ENCODE measurements at places on chromosomes 2 and 18.

GRCh38 chr2:128581849-128582244 is 263.2 kb upstream of the HS6ST1 start:
- DNase-seq, result no peak

DNA sequence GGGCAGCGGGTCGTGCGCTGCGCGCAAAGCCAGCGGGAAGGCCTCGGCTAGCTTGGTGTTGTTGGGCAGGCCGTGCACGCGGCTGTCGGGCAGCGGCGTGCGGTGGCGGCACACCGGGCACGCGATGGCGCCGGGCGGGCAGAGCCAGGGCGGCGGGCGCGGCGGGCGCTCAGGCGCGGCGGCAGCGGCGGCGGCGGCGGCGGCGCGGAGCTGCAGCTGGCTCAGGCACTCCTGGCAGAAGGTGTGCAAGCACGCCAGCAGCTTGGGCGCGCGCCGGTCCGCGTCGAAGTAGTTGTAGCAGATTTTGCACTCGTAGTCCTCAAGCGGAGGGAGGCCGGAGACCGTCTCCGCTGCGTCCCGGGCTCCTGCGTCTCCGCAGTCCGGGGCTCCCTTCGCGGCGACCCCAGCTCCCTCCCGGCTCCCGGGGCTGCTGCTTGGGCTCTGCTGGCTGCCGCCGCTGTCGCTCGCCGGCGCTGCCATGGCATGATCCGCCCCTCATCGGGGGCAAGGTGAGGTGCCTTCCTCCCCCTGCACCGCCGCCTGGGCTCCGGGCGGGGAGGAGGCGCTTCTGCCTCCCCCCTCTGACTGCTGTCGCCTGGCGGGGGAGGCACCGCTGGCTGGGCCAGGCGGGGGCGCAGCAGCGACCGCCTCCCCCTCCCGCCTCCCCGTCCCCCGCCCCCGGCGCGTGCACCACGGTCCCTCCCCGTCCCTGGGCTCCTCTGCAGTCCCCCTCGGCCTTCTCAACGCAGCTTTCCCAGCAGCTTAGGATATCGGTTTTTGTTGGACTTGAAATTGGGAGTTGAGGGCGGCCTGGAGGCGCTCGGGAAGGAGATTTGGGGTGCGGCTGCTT is 21.0 kb upstream of the PAX3 start:
- DNase-seq, result peak; percentile 49

DNA sequence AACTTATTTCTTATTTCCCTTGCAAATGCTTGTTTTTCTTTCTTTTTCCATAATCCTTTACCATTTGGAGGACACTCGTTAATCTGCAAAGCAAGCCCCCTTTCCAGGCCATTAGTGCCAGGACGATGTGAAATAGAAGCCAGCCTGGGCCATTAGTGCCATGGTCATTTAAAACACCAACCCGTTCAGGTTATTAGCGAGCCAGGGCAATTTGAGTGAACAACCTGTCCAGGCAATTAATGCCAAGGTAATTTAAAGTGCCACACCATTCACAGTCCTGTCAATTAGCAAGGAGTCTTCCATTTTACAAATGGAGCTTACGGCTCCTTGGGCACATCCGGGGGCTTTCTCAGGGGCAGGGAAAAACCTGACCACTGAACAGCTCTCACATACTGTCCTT is 370.6 kb downstream of the HRH4 start:
- DNase-seq, result no peak

DNA sequence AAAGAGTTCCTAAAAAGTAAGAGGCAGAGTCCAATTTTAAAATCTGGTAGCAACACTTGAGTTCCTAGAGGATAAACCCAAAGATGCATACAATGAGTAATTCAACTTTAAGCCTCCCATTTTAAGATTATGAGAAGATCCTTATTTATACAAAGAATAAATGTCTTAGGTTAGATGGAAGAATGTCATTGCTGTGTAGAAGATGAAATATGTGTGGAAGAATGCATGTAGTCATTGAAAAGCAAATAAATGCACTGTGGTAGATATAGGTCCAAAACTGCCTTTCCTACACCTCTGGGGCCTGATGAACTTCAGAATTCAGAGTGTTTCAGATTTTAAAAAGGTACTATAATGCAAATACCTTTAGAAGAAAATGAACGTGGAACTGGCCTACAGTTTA is 58.7 kb upstream of the LRP1B start:
- no peak for DNase-seq

- DNase-seq, result no peak
Measured at GRCh38 chr2:109382226-109382895, 231.4 kb downstream of the SEPTIN10 start.

DNA sequence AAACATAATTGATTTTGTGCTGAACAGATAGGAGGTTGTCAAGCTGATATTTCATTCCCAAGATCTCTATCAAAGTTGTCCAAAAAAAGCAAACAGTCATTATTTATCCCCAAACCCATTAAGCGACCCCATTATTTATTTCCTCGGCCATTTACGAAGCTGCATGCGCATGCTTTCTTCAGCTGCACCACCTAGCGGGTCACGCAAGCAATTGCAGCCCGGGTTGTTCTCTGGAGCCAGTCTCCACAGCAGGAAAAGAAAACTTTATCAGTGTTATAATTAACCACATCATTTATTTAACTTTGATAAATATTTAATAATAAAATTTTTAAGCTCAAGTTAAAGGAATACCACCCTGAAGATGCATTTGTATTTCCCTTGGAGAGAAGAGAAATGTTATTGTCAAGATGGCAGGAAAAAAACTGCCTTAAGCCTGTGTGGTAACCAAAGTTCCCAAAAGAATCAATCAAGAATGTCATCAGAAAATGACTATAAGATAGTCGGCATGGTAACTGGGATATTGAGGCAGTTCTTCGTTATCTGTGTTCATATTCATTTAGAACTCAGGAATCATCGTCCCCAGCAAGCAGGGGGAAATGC is 304.7 kb downstream of the FBXO15 start:
- peak; percentile 59 for DNase-seq

DNA sequence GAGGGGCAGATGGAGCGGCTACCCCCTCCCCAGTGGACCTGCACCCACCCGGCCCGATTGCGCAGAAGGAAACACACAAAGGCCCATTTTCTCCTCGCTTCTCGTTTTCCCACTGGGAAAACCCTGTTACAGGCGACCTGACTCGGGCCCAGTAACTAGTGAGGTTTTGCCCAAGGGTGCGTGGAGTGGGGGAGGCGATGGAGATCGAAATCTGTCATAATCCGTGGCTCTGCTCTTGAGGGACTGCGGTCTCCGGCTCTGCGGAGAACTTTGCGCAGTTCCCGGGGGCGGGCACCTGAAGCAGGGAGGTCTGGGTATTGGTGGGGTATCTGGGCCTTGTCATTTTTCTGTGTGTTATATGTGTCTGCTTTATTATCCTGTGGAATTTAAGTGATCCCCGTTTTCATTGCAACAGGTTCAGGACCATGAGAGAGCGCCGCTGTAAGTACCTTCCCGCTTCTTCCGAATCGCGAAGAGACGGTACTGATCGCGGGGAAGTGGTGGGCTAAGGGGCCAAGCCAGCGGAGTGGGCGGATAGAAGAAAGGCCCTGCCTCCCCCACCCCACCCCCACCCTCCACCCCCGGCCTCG is 4.0 kb upstream of the HOXD4 start:
- no peak for DNase-seq

DNA sequence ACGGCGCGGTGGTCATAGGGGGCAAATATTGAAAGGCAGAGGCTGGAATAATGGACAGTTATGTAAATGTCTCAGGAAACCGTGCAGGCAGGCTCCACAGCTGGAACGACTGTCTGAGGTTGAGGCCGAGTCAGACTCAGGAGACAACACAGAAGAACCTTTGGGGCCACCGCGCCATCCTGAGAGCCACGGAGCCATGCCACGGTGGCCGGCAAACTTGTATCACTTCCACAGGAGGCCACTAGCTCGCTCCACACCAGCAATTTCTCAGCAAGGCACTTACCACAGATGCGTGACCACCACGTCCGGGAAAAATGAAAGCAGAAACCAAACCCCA is 156.7 kb upstream of the SALL3 start:
- DNase-seq, result no peak

DNA sequence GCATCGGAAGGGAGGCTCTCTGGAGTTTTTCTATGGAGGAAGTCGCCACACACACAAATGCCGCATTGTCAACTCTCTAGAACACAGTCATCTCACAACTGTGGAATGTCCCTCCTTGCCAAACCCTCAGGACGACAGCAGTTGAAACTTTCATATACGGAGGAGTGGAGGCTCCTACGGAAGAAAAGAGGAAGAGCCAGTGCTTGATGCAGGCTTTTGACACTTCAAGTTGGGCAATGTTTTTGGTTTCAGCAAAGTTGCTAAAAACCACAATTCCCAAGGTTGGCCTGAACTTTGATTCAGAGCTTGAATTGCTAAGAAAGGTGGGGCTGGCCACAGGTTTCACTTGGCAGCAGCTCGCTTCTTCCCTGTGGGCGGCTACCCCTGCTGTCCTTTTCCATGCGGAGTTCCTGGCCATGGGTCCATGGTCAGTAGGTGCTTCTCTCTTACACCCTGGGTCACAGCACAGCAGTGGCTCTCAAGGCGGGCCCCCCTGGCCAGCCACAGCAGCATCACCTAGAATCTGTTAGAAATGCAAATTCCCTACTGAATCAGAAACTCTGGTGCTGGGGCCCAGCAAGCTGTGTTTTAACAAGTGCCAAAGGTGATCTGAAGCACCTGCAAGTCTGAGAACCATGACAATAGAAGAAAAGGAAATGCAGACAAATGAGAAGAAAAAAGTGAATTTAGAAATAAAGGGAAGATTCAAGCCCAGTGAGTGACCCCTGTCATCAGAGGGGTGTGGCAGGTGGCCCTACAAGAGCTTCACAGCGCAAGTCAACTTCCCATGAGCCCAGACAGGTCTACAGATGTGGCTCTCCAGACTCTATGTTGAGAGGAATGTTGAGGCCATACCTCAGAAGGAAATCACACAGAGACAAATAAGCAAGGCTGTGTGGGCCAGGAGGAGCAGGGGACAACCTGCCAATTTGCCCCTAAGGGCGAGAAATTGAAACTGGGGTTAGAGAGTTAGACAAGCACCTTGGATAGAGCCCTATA is 856.4 kb downstream of the RNF144A start:
- peak; percentile 86 for DNase-seq

DNA sequence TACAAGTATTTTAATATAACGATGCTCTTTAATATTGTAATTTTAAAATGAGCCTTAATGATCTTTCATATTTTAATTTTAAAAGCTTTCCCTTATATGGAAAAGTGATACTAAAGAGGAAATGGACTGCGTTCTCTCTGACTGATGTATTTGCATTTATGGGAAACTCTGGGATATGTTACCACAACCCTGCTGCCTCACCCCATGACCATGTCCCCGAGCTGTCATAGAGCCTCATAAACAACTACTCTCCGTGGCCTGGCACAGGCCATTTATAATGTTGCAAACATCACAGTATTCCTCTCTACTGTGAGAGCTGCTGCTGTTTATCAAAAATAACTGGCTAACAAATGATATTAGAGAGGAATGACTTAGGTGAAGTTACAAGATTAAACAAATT is 75.8 kb upstream of the SEC11C start:
- DNase-seq, result no peak

DNA sequence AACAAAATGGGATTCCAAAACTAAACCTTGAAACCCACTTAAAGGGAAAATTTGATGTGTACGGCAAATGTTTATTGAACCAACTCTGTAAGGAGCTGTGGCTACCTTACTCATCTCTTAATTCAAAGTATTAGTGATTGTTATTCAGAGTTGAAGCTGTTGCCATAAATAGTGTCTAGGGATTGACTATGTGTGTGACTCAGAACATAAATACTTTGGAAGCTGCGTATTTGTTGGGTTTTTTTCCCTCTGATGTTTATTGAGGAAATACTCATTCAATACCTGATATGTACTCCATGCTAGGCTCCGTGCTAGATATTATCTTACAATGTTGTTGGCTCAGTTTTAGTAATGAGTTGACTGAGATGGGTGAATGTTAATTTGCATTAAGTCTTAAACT is 90.4 kb downstream of the PTRHD1 start:
- DNase-seq, result no peak

- no peak for DNase-seq
Measured at GRCh38 chr18:48778344-48779011, 172.3 kb downstream of the SMAD7 start.

Measured in RPMI8226 (cell line).